ENCODE measurements at places on chromosomes 6 and 20.

DNA sequence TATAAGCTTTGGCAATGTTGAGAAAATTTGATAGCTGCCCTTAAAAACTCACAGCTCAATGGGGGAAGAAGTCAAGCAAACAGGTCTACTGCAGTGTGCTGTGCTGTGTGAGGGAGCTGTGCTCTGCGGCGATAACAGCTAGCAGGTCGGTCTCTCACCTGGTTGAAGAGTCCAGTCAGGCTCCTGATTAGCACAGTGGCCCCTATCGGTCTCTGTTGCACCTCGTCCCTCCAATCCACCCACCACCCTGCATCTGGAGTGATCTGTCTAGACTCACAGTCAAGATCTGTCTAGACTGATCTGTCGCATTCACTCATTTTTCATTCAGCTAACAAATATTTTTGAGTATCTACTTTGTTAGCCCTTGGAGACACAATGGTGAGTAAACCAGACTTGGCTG is 94.1 kb downstream of the MAP3K7 start:
- no peak for DNase-seq

DNA sequence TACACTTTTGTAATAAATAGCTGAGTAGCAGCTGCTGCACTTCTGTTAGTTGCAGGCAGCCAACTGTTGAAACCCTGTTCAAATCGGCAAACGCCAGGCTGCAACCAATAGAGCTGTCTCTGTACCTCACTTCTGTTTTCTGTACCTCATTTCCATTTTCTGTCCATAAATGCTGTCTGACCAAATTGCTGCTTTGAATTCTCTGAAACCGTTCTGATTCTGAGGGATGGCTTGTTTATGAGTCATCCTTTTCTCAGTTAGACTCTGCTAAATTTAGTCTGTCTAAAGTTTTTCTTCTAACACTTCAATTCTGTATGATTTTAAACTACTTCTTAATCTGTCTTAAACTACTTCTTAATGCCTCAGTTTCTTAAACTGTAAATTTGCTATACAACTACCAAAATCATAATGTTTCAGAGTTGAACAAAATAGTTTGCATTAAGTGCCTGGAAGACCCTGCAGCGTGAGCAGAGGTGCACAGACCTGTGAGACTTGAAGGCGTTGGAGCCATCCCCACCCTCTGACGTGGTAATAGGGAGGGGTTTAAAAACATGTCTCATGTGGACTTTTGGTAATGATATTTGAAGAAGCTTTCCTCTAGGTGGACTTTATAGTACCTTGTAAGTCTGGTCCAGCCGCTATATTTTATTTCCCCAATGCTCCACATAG is 9.6 kb downstream of the BTNL2 start:
- no peak for DNase-seq

DNA sequence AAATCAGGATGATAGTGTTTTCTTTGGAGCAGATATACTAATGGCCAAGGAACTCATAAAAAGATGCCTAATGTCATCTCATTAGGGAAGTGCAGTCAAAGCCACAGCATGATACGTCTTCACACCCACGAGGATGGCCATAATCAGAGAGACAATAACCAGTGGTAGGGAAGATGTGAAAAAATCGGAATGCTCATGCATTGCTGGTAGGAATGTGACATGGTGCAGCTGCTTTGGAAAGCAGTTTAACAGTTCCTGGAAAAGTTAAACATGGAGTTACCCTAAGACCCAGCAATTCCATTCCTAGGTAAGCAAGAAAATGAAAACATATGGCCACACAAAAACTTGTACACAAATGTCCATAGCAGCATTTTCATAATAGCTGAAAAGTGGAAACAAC is 29.9 kb downstream of the BCAS1 start:
- no peak for DNase-seq

DNA sequence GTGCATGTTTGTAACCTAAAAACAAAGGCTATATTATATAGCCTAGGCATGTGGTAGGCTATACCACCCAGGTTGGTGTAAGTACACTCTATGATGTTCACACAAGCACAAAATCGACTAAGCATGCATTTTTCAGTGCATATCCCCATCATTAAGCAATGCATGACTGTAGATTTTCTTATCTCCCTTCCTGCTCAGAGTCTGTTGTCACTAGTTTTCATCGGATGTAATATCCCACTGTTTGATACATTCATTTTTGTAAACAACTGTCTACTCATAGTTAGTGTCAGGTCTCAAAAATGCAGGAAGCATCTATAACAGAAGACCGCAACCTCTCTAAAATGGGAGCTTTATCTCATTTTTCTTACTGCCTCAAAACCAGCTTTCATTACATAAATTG is 70.7 kb downstream of the GFRAL start:
- no peak for DNase-seq

DNA sequence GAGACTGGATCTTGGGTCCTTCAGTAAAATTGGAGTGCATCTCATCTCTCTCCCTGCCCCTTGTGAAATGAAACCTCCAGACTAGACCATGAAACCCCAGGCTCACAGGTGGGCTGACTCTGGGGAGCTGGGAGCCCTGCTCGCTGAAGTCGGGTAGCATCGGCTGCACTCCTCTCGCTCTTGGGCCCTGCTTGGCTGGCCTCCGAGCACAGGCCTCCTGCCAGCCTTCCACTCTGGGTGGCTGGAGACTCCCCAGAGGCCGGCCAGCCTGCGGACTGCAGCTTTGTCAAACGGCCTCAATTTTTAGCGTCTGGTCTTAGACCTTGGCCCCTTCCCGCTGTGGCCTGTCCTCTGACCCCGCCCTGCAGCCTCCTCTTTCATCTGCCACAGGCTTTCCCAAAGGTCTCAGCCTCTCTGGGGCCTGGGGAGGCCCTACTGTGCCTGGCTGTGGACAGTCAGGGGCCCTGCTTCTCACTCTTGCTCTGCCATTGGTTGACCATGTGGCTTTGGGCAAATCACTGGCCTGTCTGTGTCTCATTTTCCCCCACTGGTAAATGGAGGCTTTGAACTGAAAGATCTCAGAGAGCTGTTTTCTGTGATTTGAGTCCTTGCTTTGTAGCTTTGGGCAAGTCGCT is 45.1 kb downstream of the SRC start:
- no peak for DNase-seq

GRCh38 chr20:15925376-15925775 is 647.9 kb downstream of the KIF16B start:
- DNase-seq, result no peak

DNA sequence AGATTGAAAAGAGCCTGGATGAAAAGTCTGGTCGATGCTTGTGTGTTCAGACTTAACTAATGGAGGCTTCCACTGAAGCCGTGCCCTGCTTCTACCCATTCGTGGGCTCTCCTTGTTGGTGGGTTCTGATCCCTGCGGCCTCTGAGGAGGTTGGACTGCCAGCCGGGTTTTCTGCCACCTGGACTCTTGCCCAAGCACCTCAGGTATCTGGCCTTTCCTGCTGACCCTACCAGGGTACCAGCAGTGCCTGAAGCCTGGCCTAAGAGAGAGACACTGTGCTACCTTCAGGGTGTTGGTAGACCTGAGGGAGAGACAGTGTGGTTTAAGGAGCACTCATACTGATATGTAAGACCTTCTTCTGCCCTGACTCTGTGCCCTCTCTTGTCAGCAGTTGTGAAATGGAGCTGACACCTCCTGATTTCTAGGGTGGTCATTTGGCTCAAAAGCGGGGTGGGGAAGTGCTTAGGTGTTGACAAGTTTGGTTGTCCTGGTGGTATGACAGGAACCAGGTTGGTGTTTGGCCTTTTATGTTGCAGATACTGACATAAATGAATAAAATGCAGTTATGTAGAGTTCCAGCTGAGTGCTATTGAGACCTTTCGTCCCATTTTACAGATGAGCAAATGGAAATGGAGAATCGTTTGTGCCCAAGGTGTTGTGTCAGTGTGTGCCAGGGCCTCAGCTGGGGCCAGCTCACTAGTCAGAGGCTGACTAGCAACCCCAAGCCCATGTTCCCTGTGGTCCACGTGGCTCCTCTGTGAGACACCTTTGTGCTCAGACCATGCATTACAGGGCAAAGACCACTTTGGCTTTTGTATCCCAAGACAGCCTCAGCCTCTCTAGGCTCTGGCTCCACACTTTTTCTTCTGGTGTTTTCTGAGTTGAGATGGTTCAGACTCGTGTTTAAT is 3.1 kb downstream of the PLCG1 start:
- DNase-seq, result no peak

- no peak for DNase-seq
Observed at GRCh38 chr6:149031859-149032598, 285.2 kb downstream of the UST start.

- DNase-seq, result no peak
Observed at GRCh38 chr6:35080016-35080680, 61.0 kb downstream of the TCP11 start.

DNA sequence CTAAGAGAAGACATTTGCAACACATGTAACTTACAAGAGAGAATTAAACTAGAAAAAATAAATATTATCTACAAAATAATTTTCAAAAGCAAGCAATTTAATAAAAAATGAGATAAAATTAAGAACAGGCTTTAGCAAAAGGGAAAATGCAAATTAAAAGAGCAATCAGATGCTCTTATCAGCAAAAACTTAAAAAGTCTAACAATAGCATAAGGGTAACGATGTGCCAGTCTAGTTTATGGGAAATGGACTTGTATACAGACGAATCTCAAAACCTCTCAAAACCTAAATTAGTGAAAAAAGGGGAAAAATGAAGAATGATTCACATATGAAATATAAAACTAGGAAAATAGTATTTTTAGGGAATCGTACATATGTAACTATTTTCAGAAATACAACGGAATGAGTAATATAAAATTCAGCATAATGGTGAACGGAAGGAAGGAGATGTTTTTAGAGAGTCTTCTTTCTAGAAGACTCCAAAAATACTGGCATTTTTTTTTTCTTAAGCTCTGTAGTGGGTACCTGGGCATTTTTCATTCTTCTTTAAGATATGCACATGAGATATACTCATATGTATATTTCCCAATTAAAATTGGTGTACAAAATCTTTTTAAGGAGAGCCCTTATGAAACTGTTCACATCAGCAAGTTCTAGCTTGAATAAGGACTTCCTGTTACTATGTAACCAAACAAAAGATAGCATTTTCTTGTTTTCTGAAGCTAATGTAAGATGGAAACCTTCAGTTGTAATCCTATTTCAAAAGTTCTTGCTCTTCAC is 927 bp upstream of the MANEA start:
- DNase-seq, result peak; percentile 8
